ENCODE measurements at places on chromosomes 13 and 19.

DNA sequence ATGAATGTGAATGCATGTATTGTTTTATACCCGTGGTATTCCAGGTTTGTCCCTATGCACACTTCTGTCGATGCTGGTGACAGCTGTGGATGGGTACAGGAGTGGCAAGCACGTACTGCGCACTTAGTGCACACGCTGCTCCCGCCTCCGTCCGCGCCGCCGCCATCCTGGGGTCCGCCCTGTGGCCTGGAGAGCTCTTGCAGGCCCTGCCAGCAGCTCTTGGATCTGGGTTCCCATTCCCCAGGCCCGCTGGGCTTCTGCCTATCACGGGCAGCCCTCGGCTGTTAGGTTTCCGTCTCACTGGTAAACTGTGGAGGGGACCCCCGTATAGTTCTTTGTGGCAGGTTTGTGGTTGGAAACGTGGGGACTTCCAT, 4.0 kb downstream of the GNA11 start:
- DNase-seq = no peak

DNA sequence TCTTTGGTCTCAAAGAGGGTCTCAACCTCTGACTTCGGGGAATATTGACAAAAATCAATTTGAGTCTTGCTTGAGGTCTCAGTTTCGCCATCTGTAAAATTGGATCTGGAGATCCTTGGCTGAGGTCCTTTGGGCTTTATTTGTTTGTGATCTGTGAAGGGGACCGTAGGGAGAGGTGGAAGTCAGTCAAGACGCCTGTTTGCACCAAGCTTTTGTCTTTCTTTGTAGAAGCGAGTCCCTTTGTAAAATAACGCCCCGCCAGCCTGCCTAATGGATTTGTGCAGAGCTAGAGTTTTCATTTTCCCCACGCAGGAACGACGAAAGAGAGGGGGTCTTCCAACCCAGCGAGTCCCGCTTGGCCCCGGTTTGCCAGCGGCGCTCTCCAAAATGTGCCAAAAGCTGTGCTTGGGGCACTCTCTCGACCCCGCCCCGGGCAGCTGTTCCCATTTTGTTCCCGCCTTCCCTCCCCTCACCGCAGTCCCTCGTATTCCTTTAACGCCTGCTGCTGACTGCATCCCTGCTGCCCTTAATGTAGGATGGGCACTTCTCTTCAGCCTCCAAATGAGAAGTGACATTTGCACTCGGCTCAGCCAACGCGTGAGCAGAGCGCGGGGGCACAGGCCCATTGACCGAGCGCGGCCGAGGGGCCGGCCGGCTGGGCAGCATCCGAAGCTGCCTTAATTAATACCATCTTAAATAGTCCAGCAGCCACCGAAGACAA, 13.0 kb downstream of the ZIC5 start:
- no peak for DNase-seq

GRCh38 chr19:13022859-13023636, 27.8 kb downstream of the NFIX start:
- no peak for DNase-seq

- DNase-seq = no peak
Observed at GRCh38 chr13:42720858-42721219, 60.5 kb upstream of the FAM216B start.

DNA sequence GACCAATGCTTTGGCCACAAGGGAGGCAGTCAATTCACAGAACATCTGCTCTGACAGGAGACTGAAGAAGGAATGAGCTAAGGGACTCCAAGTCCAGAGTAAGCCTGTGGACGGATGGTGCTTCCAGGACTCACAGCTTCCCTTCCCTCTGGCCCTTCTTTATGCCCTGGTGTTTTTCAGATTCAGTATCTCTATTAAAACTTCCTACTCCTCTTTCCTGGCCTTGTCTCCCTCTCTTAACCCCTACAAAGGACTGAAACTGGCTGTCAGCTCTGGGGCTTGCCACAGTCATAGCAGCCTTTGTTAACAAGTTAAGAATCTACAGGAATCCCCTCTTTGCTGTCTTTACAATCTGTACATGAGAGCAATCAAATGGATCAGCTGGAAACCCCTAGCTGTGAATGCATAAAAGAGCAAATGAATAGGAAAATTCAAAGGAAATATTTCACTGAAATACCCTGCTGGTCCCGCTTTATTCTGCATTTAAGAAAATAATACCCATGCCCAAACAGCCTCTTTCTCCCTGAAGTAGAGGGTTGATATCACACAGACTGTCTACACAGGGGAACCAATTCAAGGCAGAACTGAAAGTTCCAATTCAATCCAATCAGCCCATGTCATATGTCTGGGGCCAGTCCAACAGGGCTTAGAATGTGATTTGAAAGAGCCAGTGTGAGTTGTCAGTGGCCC, 192.3 kb downstream of the MZT1 start:
- no peak for DNase-seq

Data from naive thymus-derived CD4-positive, alpha-beta T cell (primary cell).